ENCODE measurements at places on chromosomes 11 and 22.

DNA sequence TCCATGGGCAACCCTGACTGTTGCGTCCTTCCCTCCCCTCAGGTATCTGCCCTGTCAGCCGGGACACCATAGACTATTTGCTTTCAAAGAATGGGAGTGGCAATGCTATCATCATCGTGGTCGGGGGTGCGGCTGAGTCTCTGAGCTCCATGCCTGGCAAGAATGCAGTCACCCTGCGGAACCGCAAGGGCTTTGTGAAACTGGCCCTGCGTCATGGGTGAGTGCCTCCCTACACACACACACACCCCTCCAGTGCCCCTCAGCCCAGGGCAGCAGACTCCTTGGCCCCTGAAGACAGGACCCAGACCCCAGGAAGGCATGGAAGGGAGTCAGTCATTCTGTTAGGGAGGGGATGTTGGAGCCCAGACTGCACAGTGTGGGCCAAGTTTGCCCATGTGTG is 17.9 kb upstream of the UVRAG start:
- DNase-seq = no peak

- DNase-seq = no peak
Measured at GRCh38 chr11:135046986-135047385, 634.9 kb upstream of the B3GAT1 start.

- DNase-seq = no peak
Measured at GRCh38 chr22:30877662-30878515, 90.7 kb downstream of the MORC2 start.

DNA sequence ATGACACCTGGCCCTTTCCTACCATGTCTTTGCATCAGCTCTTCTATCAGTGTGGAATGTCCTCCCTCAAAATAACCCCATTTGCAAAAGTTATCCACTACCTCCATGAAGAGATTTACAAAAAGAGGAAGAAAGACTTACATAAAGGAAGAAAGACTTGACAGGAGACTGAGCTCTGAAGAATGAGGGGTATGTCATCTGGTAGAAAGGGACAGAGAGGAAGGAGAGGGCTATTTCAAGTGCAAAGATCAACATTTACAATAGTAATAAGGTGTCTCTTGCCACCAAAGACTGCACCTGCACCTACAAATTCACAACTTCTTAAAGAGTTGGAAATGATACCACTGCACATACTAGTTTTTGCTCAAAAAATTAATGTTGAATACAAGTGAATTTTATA is 18.2 kb downstream of the PAK1 start:
- peak; percentile 29 for DNase-seq

- DNase-seq = no peak
Measured at GRCh38 chr11:112310848-112311247, 50.2 kb upstream of the PLET1 start.

DNA sequence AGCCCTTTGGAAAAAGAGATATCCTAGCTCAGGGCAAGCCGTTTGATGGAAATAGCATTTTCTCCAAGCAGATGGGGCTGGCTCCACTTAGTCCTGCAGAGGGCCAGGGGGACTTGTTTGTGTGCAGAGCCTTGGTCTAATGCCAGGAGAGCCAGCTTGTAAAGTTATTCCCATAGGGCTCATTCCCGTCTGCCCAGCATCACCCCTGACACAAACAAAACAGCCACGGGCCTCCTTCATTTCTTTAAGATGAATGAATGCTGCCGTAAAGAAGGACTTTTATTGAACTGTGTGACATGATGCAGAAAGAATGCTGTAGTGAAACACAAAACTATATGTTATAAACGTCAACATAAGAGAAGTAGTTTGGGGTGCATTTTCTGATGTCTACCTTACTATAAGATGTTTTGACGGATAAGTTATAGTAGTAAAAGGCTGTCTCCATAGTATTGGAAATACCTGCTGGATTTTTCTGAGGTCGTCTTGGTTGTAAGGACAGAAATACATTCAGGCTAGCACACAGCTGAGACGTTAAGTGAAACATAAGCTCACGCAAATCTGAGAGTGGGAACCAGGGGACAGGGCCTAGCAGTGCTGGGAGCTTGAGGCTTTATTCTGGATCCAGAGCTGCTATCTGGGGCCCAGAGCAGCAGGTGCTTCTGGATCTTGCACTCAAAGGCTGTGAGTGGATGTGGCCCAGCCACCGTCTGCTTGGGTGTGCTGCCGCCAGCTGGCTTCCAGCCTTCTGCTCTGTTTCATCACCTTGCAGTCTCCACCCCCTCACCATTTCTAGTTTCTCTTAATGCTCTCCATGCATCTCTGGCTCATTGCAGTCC is 53.3 kb downstream of the NCAM1 start:
- DNase-seq = no peak

GRCh38 chr11:10942620-10943019 is 84.8 kb upstream of the ZBED5 start:
- peak; percentile 36 for DNase-seq

DNA sequence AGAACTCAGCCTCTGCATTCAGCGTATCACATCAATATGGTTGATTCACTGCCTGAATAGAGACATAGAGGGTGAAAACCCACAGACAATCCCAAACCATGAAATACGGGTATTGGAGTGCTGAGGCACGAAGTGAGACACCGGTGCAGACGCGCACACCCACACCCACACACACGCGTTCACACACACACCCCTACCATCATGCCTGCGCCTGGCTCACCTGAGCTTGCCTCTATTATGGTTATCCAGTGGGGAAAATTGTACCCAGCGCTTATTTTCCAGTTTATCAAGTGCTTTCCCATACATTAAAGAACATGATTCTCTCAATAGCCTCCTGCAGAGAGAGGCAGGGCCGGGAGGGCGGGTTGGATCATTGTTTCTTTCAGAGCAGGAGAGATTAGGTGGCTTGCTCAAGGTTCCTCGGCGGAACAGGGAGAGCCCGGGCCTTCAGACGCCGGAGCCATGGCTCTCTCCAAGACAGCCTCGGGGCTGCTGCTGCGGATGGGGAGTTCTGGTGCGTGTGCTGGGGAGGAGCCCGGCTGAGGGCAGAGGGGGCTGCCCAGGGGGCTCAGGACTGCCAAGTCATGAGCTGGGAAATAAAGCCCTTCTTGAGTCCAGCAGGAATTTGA is 78.9 kb upstream of the THY1 start:
- no peak for DNase-seq

GRCh38 chr11:34178209-34178821 is 72.9 kb downstream of the NAT10 start:
- DNase-seq = no peak

DNA sequence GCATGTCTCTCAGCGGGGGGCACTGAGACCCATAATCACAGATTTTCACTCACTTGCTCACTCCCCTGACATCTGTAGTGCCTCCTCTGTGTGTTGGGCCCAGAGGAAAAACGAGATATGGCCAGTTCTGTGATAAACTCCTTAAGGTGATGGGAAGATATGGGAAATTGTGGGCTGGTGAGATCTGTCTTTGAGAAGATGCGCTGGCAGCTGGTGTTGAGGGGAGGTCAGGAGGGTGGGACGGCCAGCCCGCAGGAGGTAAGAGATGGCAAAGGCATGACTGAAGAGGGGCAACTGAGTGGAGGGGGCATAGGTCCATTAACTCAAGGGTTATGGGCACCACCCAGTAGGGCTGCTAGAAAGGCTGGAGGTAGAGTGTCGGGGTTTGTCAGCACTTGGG is 60.1 kb upstream of the CLTCL1 start:
- DNase-seq = no peak

DNA sequence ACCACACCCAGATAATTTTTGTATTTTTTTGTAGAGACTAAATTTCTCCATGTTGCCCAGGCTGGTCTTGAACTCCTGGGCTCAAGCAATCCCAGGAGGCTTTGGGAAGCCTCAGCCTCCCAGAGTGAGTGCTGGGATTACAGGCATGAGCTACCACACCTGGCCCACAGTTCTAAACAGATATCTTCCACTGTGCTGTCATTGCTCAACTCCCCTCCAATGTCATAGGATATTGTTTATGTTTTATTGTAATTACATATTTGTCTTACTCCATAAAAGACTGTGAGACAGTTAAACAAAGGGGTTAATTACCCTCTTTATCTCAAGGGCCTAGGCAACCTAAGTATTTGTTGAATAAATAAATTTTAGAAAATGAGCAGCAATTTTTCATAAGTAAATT is 204.2 kb downstream of the GRM5 start:
- no peak for DNase-seq

GRCh38 chr11:116930177-116930576 is 92.8 kb upstream of the APOA1 start:
- no peak for DNase-seq

DNA sequence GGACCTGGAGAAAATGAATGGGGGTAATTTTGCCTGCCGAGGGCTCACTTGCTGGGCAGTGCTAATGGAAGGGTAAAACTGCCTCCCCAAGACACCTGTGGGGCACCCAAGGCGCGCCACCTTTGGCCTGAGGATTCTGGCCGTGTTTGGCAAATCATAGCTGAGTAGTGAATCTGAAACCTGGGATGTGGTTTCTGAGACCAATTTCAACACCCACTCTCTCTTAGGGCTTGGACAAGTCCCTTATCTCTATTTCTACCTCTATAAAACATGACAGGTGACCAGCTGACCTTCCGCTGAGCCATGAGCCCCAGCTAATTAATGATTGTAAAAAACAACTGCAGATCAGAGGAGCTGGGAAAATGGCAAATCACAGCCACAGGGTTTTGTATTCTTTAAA is 1.5 kb upstream of the PACSIN3 start:
- no peak for DNase-seq

GRCh38 chr11:126098204-126098769 is 35.6 kb upstream of the CDON start:
- DNase-seq = no peak
